Pons (tissue), 1 donor: ENCODE measurements at places on chromosomes 4 and X.

DNA sequence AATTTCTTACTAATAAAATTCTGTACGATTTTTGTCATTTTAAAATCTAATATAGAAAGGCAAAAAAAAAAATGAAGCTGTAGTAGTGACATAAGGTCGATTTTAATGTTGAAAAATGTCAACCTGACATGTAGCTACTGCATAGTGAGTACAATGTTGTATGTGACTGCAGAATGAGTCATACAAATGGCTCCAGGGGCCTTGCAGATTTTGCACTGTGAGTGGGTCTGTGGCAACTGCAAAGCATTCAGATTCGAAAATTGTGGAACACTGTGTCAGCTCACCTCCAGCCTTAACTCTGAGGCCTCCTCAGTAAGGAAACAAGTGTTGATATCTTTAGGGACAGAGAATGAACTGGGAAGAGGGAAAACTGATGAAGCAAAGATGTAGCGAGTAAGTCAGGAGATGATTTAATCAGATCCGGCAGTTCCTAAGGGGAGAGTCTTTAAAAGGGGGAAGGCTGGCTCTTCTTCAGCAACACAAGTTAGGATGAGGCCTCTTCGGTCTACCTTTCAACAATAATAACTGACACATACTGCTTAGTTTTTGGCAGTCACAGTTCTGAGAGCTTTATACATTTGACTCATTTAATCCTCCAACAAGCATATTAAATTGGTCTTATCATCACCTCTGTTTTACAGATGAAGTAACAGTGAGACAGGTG, 24.9 kb downstream of the TKTL2 start:
- no peak for DNase-seq

- no peak for DNase-seq
These were observed 18.2 kb downstream of the ADD1 start for GRCh38 chr4:2861631-2862436.

GRCh38 chr4:62004881-62005280, 804.8 kb downstream of the ADGRL3 start:
- no peak for DNase-seq

DNA sequence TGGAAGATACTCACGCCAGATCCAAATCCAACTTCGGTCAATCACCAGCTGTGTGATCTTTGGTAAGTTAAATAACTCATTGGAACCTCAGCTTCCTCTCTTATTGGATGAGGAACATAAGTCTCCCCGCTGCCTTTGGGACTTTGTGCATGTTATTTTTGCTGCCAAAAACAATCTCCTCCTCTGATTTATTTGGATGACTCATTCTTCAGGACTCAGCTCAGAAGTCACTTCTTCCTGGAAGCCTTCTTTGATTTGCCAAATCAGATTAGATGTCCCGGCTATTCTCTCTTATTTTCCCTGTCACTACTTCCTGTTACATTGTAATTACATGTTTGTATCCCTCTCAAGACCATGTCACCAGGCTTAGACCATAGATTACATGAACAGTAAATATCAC, 138.0 kb upstream of the BOD1L1 start:
- DNase-seq = no peak

DNA sequence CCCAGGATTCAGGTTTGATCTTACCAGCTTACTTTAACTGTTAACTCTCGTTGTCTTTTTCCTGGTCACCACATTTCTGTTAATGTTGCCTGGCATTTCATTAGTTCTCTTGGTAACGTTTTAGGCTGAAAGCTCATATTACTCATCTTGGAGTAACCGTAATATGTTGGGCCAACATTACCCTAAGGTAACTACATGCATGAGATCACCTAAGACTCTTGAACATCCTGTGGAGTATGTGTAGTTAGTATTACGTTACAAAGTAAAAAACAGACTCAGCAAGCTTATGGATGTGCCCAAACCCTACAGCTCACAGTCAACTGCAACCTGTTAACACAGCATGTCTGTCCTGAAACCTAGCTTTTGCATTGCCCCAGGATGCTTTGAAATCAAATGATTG, 203.3 kb upstream of the HS3ST1 start:
- no peak for DNase-seq
